ENCODE measurements at places on chromosomes 7 and 10. TPM values are rescaled to one million over a fixed set of nuclear protein-coding genes. Genes with fewer than 3 reads are reported as not detected.
A peak's percentile ranks its signal among the peaks of the same experiment; 100 is the strongest.

GRCh38 chr7:38563741-38564140 lies 67.4 kb downstream of the AMPH start:
- DNase-seq, result no peak

GRCh38 chr7:26101361-26102151 lies 50.4 kb upstream of the NFE2L3 start:
- DNase-seq, result peak; percentile 44

DNA sequence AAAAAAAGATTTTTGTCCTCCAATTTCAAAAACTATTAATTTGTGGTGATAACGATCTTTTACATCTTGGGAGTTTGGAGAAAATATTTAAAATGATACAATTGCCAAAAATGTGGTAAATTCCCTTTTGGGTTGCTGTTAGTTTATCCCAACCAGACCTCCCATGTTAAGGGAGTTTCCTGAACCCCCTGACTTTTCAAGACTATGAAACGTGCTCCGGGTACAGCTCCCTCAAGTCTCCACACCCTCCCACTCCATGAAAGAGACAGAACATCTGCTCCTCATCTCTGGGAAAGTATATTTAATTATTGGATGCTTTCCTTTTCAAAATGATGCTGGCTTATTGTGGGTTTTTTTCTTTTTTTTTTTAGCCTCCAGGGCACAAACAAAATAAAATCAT lies 534.6 kb upstream of the NRP1 start:
- DNase-seq, result no peak

The PARD3 gene
- 47.2 TPM for total RNA-seq

DNA sequence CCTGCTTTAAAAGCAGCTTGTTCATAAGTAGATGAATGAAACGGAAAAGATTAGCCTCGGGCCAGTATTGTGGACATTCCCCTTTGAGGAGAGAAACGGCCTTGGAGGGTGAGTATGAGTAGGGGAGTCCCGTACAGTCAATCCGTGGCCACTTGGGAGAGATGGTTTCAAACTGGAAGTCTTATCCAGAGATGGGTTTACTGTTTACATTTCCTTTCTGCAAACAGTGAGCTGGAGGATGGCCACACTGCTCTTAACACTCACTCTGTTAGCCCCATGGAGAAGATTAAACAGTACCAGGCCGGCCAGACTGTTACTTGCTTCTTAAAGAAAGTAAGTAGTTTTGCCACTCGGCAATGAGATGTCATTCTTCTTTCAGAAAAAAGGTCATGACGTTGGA lies 20.3 kb downstream of the CALHM2 start:
- DNase-seq, result no peak

The CPVL gene
- 28.0 TPM for total RNA-seq

GRCh38 chr7:149873970-149874643 lies 338 bp downstream of the ATP6V0E2 start:
- no peak for DNase-seq

- no peak for DNase-seq
These were observed 319.4 kb upstream of the GALNT17 start for GRCh38 chr7:70812511-70812910.

GRCh38 chr10:124717911-124718741 lies 26.1 kb downstream of the FAM53B start:
- no peak for DNase-seq

The LYZL1 gene
- not detected for total RNA-seq

DNA sequence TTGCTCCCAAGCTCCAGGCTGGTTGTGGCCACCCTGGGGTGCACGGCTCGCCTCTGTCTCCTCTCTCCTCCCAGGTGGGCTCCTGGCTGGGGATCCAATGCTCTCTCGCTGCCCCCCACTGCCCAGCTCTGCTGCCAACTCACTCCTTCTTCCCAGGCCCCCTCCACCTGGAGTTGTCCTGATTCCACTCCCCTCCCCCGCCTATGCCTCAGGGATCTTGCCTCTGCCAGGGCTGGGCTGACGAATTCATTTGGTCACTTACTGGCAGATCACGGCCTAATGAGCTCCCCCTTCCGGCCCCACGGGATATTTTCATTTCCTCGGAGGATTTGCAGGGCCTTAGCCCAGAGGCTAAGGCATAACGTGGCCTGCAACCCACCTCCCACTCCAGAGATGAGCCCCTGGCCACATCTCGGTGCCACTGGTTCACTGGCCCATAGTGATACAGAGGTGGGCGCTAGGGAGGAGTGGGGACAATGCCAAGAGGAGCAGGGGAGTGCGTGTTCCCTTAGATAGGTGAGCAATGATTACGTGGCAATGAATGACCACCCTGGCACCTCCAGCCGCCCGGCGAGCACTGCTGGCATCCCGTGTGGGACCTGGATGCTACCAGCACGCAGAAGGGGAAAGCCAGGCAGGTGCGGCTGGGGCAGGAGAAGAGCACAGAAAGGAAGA lies 344.6 kb upstream of the SHH start:
- peak; percentile 64 for DNase-seq

DNA sequence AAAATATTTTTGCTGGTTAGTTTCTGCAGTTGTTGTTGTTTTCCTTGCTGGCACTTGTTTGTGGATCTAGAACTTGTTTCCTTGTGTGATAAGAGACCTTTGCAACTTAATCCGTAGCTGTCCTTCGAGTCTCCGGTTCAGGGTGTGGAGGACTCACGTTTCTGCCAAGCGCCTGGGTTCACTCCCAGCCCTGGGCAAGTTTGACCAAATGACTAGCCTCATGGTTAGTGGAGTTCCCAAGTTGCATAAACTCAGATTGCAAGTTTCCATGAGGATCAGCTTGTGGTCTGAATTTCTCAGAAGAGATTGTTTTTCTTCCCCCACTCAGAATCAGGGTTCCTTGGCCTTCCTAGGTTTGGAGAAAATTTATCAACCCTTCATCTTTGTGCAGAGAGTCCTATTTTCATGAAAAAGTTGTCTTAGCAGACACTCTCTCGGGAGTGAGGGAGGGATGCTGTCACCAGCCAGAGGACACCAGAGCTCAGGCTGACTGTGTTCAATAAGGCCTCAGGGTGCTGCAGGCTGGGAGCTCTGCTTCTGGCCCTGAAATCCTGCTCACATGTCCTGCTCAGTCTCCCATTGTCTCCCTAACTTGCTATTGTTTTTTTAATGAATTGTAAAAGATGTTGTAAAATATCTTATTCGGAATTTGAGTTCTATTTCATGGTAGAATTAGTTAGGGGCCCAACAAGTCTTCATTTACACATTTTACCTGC lies 377.7 kb upstream of the KLF6 start:
- DNase-seq, result no peak

The EGR2 gene
- total RNA-seq, result 3.0 TPM

The CYP2W1 gene
- not detected for total RNA-seq

GRCh38 chr7:17146621-17147020 lies 151.8 kb upstream of the AHR start:
- no peak for DNase-seq

The CCL24 gene
- total RNA-seq, result not detected

DNA sequence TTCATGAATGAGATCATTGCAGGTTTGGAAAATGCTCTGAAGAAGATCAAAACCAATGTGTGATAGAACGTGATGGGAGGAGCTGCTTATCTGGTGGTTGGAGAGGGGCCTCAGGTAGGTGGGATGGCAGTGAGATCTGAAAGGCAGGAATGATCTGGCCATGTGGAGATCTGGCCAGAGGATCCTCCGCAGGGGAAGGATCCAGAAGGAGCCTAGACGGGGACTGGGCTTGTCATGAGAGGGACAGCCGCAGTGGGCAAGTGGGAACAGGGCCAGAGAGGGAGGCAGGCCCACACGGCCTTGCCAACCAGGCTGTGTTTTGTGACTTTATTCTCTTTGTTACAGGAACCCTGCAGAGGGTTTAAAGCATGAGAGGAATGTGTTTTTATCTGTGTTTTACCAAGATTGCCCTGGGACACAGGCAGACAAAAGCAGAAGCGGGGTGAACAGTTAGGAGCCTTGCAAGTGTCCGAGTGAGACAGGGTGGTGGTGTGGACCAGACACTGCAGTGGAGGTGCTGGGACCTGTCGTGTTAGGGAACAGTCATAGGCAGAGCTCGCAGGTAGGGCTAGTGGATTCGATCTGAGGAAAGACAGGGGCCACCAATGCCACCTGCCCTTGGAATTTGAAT lies 66.6 kb downstream of the TLL2 start:
- DNase-seq, result no peak

- DNase-seq, result no peak
These were observed 322.5 kb downstream of the PTPRN2 start for GRCh38 chr7:158264881-158265742.

The PILRA gene
- 3.3 TPM for total RNA-seq

DNA sequence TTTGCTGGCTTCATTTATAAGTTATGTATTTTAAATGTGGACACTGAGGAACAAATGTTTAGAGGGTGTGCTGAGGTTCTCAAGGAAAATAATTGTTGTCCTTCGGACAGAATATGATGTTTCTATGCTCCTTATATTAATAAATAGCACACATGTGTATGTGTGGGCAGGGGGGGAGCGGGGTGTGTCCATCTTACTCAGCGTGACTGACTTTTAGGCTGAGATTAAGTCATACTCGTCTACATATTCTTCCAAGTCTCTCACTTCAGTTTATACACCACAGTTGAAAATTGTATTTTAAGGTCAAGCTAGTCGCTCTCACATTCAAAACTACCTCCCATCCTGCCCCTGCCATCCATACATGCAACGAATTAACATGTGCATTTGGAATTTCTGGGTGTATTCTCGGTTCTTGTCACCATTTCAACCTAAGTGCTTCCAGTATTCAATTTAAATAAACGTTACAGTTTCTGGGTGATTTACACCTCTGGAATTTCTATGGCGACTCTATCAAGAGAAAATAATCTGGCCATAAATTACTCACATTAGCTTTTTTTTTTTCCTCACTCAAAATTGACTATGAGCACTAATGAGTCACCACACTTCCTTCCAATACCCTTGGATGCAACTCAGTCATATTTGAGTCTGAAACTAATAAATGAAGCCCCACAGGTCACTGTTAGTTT lies 3.3 kb downstream of the PCDH15 start:
- no peak for DNase-seq

The BMI1 gene
- 5.3 TPM for total RNA-seq

The BEND7 gene
- 11.6 TPM for total RNA-seq

The MAP3K8 gene
- 3.5 TPM for total RNA-seq

DNA sequence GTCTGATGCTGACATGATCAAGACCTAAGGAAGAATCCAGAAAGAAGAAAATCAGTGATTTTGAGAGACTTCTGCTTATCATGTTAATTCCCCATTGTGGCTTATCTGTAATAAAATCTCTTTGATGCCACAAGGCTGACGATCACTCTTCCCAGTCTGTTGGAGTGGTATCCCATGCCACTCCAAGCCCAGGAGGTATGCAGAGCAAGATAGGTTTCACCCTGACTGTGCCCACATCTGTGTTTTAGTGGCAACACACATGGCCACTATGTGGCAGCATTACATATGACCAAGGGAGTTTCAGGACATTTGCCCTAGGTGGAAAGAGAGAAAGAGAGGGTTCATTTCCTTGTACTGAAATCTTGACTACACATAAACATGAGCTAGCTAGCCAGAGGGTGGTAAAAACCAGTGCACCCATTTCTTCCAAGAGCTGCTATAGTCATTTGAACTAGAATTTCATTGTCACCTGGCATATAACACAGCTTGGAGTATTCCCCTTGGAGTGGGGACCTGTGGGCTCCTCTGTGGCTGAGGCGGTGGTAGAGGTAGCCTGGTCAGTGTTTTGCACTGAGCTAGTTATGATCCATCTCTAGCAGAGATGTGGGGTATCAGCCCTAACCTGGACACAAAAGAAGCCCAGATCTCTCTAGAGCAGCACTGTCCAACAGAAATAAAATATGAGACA lies 20.8 kb downstream of the LAMB4 start:
- no peak for DNase-seq

- DNase-seq, result no peak
These were observed 7.0 kb upstream of the SPACDR start for GRCh38 chr7:100471021-100471420.

The CYP2E1 gene
- 0.13 TPM for total RNA-seq

- DNase-seq, result no peak
These were observed 95.5 kb upstream of the GTF2I start for GRCh38 chr7:74561898-74562613.

The TAS2R5 gene
- total RNA-seq, result 0.92 TPM

The THSD7A gene
- 0.88 TPM for total RNA-seq

GRCh38 chr7:103989785-103990767 lies 618 bp upstream of the RELN start:
- DNase-seq, result peak; percentile 58

GRCh38 chr7:149885191-149886017 lies 11.6 kb downstream of the ATP6V0E2 start:
- DNase-seq, result peak; percentile 69

- peak; percentile 19 for DNase-seq
These were observed 55.3 kb downstream of the NEURL1 start for GRCh38 chr10:103548581-103549348.

- no peak for DNase-seq
These were observed 7.6 kb downstream of the ASB15 start for GRCh38 chr7:123608991-123609882.

GRCh38 chr10:119478811-119479341 lies 63.6 kb downstream of the RGS10 start:
- DNase-seq, result no peak

GRCh38 chr10:75611172-75611992 lies 180.0 kb downstream of the LRMDA start:
- no peak for DNase-seq

DNA sequence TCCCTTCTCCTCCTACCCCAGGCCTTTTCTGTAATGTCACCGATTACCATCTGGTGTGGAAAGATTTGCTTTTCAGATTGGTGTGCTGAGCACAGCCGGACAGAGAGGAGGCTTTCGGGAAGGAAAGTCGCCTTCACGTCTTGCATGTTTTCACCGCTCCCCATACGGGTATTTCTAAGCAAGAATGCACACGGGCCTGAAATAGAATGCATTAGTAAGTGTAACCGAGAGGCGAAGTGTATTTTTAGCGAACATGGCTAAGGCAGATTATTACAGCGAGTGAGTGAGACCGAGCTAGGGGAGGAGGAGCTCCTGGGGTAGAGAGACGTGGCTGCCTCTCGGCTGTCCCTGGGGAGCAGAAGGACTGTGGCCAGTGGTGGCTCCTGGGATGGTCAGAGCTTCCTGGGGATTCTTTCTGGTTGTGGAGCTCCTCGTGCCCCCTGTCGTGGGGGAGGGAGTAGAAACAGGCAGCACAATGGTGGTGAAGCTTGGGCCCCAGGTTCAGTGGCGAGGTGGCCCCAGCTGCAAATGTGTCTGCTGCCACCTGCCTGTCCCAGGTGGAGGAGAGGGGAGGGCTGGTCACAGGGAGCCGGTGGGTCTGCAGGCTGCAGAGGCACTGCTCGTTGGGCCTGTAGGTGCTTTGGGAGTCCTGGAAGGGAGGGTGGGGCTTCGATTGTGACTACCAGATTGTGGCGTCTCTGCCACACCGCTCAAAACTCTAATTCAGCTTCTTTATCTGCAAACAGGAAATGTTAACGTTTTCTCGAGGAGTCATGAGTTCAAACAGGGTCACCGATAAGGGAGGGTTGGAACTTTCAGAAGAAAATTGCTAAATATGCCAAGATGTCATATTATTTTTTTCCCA lies 135.8 kb downstream of the CAMK1D start:
- peak; percentile 67 for DNase-seq

The ASB10 gene
- total RNA-seq, result not detected

DNA sequence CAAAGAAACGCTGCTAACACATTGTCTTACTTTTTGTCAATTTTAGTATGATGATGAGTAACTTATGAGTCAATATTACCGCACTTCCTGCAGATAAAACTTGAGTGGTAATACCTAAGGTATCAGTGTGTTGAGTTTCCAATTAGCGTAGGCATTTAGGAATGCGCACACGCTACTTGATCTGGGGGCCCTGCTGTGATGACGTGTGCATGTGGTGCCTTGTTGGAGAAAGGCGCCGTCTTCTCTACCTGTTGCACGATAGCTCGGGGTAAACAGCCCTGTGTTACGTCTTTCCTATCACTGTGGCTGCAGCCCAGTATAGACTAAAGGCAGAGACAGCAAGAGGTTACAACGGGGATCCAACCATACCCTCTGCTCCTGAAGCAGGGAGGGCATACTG lies 476.8 kb upstream of the ADARB2 start:
- no peak for DNase-seq

All from H9 (cell line).